ENCODE measurements at places on chromosomes 2 and 18. TPM values are rescaled to one million over a fixed set of nuclear protein-coding genes. Genes with fewer than 3 reads are reported as not detected.

The HRH4 gene
- polyA plus RNA-seq: 0.20 TPM

The CABYR gene
- polyA plus RNA-seq: 6.7 TPM

The RBM45 gene
- polyA plus RNA-seq: 21.9 TPM

The ANKMY1 gene
- 14.5 TPM for polyA plus RNA-seq

- DNase-seq: no peak
These were observed 70.2 kb downstream of the CDCA7 start for GRCh38 chr2:173424886-173425285.

DNA sequence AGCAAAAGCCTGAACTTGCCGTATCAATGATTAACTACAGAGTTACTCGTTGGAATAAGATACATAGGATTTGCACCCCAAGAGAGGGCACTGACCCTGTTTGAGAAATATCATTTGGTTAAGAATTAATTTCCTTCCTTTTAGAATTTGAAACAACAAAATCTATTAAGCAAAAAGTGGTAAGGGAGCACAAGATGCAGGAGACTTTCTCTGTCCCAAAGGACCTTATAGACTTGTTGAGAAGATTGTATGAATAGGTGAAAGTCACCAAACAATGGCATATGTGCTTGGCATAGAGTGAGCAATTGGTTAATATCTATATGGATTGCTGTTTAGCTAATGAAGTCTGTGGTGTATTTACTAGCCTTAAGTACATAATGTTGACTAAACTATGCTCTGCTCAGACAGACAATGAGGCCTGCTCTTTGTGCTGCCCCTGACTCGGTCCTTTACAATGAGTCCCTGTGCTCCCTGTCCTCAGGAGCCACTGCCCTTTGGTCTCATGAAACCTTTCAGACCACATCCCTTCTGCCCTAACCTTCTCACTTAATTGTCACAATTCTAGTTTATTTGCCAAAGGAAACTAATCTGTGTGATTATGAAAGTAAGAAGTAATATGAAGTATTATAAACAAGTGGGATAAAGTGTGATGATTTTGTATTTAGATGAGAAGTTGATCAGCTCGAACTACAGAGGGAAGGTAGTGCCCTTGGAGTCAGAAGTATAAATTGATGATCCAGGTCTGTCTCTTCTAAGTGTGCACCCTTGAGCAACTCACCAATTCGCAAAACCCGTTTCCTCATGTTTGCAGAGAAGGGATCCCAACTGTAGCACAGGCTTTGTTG lies 21.2 kb upstream of the HNMT start:
- DNase-seq: no peak

The PJVK gene
- polyA plus RNA-seq: 8.0 TPM

- DNase-seq: no peak
These were observed 303.5 kb upstream of the ZNF804A start for GRCh38 chr2:184294831-184295230.

- no peak for DNase-seq
These were observed 17.0 kb upstream of the SCYGR1 start for GRCh38 chr2:227404585-227405271.

GRCh38 chr2:166932032-166932431 lies 43.8 kb downstream of the XIRP2 start:
- DNase-seq: no peak

The NOSTRIN gene
- 35.0 TPM for polyA plus RNA-seq

The BMP10 gene
- polyA plus RNA-seq: not detected

The STARD6 gene
- 0.19 TPM for polyA plus RNA-seq
